ENCODE measurements at places on chromosomes 7 and 10.

DNA sequence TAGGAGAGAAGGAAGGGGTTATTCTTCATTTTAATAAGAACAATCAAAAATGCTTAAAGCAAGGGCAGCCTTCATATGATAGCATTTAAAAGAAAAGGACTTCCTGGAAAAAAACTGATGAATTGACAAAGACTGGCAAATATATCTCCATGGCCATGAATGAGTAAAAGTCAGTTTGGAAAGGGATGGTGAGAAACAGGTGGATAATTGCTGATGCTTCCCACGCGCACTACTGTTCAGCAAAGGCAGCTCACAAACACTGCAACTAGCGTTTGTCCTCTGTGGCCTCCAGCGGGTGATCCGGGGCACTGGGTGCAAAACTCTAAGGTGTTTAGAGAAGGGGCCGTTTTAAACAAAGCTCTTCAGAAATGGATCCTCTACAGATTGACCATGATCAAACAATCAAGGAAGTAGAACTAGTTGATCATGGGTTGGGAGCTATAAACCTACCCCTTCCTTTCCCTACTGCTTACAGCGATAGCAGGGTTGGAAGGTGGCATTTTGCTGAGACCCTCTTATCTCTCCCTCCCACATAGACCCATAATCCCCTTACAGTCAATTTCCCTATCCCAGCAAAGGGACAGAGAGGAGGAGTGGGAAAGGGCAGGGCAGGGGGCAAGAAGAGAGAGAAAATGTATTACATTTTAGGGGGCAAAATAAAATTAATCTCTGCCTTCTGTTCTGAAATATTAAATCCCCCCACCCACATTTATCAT is 53.8 kb downstream of the SMURF1 start:
- no peak for DNase-seq

- no peak for DNase-seq
Observed at GRCh38 chr10:126686268-126686667, 15.8 kb upstream of the C10orf90 start.

- no peak for DNase-seq
Observed at GRCh38 chr10:96413151-96413787, 54.5 kb upstream of the OPALIN start.

DNA sequence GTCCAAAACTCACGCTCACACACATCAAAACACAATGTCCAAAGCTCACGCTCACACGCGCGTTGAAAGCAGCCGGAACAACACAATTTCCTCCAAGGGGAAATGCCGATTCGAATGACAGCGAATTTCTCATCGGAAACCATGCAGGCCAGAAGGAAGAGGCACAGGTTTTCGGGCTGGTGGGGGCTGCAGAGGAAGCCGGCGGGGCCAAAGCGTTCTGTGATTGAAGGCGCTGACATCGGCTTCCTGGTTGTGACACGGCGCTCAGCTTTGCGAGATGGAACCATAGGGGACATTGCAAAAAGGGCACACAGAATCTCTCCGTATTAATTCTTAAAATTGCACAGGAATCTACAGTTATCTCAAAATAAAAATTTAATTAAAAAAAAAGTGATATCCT is 61.3 kb downstream of the FOXL3 start:
- DNase-seq, result peak; percentile 54

DNA sequence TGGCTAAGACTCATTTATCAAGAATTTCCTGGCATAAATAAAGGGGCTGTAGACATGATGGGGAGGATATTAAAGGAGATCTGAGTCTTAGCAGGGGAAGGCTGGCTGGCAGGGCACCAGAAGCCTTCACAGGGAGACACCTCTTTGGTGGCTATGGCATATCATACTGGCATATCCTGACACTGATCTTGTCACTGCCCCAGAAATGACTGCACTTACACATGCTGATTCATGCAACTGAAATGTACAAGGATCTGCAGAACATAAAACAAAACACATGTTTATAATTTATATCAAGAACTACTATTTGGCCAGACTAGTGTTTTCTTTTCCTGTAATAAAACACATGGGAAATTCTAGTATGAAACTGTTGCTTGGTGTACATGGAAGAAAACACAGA is 5.5 kb upstream of the LIPN start:
- DNase-seq, result no peak

DNA sequence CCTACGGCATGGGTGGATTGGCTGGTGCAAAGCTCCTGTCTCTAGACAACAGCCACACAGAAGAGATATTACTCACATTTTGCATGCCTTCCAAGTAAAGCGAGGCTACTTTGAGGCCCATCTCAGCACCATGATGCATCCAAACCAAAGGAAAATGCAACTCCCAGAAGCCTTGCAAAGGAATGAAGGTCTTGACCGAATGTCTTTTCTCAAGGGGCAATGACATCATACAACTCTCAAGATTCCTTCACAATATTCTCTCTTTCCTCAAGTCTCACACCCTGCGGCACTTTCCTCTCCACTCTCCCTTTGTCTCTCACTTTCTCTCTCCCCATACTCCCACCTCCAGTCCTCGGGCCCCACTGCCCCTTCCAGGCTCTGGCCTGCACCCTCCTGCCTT is 44.8 kb upstream of the CPXM2 start:
- no peak for DNase-seq

DNA sequence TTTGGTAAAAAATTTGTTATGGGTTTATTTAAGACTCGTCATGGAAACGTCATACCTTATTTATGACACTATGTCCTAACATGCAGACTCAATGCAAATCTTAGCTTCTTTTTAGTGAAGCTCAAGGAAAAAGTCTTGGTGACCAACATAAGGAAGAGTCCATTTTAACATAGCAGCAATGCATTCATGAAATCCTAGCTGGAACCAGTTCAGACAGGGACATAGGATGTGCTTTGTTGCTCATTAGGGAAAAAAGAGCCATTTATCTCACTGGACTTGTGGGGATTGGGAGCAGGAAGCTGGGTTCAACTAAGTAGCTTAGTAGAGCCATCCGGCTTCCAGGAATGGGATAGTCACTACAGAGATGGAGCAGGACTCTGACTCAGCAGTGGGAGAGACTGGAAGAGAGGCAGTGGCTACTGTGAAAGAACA is 100.7 kb upstream of the DKK1 start:
- DNase-seq, result no peak
